ENCODE measurements at places on chromosomes 3 and 15. TPM values are rescaled to one million over a fixed set of nuclear protein-coding genes. Genes with fewer than 3 reads are reported as not detected.

DNA sequence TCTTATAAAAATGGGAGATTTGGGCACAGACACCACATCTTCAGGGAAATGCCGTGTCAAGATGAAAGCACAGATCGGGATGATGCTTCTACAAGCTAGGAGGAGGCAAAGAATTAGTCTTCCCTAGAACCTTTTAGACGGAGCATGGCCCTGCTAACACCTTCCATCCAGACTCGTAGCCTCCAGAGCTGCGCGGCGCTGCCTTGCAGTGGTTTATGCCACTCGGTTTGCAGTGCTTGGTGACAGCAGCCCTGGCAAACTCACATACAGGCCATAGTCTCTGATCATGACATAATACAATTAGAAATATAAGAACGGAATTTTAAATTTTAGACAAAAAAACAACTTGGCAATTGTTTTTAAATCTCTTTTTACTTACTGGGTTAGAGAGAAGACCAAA lies 37.1 kb upstream of the SLC41A3 start:
- DNase-seq: no peak
- H3K27me3 ChIP-seq: no peaks in the 10 kb centered on the region
- H3K27ac ChIP-seq: no peak overlapping the region
- no peaks in the 10 kb centered on the region for H3K36me3 ChIP-seq

DNA sequence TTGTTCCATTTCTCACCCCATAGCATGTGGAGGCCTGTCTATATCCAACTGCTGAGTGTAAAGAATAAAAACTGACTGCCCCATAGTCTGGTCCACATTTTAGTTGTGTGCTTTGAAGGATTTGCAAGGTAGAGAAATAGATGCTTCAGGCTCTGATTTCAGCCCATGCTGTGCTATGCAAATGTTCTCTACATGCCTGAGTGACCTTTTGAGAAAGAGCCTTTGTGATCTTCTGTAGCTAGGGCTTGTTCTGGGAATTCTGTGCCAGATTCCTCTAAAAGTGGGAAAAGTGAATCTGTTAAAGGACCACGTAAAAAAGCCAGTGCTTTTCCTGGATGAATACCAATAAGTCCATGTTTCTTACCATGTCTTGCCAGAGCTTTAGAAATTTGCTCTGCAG lies 5.2 kb downstream of the KCTD6 start:
- no peaks in the 10 kb centered on the region for H3K27me3 ChIP-seq
- H3K4me1 ChIP-seq: peaks cover 46% of the 10 kb centered on the region
- peaks cover 8% of the 10 kb centered on the region for H3K36me3 ChIP-seq
- H3K4me3 ChIP-seq: no peak overlapping the region
- peak overlapping the region; percentile 54 for H3K27ac ChIP-seq

Gene DLEC1
- 1.5 TPM for total RNA-seq

DNA sequence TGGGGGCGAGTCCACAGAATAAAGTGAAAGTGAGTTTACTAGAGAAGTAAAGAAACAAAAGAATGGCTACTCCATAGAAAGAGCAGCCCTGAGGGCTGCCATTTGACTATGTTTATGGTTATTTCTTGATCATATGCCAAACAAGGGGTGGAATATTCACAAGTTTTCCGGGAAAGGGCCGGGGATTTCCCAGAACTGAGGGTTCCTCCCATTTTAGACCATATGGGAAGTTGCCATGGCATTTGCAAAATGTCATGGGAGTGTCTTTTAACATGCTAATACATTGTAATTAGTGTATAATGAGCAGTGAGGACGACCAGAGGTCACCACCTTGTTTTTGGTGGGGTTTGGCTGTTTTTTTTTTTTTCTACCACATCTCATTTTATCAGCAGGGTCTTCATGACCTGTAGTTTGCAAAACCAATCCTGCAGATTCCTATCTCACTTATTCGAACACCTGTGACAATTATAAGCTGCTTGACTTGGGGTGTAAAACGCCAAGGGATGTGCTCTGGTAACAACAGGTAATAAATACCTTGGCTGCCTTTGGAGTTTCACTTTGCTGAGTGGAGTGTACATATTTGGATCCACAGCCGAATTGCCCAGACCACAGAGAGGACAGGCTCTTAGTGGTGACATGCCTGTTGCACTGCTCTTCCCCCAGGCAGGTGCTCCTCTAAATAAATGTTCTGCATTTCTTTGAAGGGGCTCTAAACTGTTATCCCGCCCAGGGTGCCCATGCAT lies 43.6 kb downstream of the C2CD4B start:
- no peak overlapping the region for H3K27ac ChIP-seq
- no peaks in the 10 kb centered on the region for H3K36me3 ChIP-seq
- H3K4me3 ChIP-seq: no peak overlapping the region
- H3K4me1 ChIP-seq: no peaks in the 10 kb centered on the region

Gene TTC21A
- total RNA-seq: 17.8 TPM

Gene LRRC15
- 6.7 TPM for total RNA-seq

Gene TPRG1
- total RNA-seq: 9.2 TPM

DNA sequence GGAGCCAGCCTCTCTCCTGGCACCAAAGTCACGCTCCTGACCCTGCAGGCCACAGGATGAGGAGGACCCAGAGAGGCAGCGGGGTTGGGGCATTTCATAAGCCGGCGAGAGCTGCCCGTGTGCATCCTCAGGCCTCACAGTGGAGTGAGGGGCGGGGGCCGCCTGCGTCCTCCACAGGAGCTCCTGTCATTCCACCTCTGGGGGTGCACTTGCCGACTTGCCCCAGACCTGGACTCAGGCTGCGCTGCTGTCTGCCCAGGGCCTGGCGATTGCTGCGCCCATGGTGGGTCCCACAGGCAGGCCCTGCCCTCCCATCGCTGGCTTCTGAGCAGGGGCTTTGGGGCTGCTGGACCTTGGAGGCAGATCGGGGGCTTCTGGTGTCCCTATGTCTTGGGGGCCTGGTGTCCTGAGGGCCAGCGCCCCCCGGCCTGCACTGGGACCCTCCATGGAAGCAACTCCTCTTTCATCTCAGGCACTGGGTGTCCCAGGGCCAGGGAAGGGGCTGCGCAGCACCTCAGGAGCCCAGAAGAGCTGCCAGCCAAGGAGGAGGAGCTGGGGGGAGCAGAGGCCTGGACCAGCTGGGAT lies 184.0 kb downstream of the GOLGA6L6 start:
- no peak overlapping the region for H3K27ac ChIP-seq
- no peak overlapping the region for H3K4me3 ChIP-seq
- no peaks in the 10 kb centered on the region for H3K27me3 ChIP-seq
- DNase-seq: no peak
- H3K4me1 ChIP-seq: no peaks in the 10 kb centered on the region

- no peaks in the 10 kb centered on the region for H3K36me3 ChIP-seq
- no peak overlapping the region for H3K27ac ChIP-seq
- H3K27me3 ChIP-seq: no peaks in the 10 kb centered on the region
- H3K4me1 ChIP-seq: no peaks in the 10 kb centered on the region
- no peak for DNase-seq
These were observed 493.4 kb upstream of the TGFBR2 start for GRCh38 chr3:30112902-30113484.

Gene OXTR
- 0.49 TPM for total RNA-seq

- H3K4me1 ChIP-seq: no peaks in the 10 kb centered on the region
- no peaks in the 10 kb centered on the region for H3K36me3 ChIP-seq
- no peak overlapping the region for H3K4me3 ChIP-seq
- no peak for DNase-seq
- H3K27ac ChIP-seq: no peak overlapping the region
These were observed 30.2 kb upstream of the CHMP2B start for GRCh38 chr3:87196879-87197278.

GRCh38 chr15:97692301-97693015 lies 268.0 kb upstream of the ARRDC4 start:
- no peak for DNase-seq
- no peak overlapping the region for H3K27ac ChIP-seq
- H3K27me3 ChIP-seq: no peaks in the 10 kb centered on the region
- H3K36me3 ChIP-seq: no peaks in the 10 kb centered on the region
- H3K4me3 ChIP-seq: no peak overlapping the region

GRCh38 chr15:61318301-61318700 lies 89.2 kb upstream of the RORA start:
- H3K27me3 ChIP-seq: no peaks in the 10 kb centered on the region
- H3K4me3 ChIP-seq: no peak overlapping the region
- H3K27ac ChIP-seq: no peak overlapping the region
- no peaks in the 10 kb centered on the region for H3K36me3 ChIP-seq

GRCh38 chr15:51382787-51383186 lies 41.3 kb downstream of the GLDN start:
- no peaks in the 10 kb centered on the region for H3K27me3 ChIP-seq
- no peak overlapping the region for H3K27ac ChIP-seq
- peaks cover 6% of the 10 kb centered on the region for H3K4me1 ChIP-seq
- no peak overlapping the region for H3K4me3 ChIP-seq

Gene PPM1L
- 47.2 TPM for total RNA-seq

DNA sequence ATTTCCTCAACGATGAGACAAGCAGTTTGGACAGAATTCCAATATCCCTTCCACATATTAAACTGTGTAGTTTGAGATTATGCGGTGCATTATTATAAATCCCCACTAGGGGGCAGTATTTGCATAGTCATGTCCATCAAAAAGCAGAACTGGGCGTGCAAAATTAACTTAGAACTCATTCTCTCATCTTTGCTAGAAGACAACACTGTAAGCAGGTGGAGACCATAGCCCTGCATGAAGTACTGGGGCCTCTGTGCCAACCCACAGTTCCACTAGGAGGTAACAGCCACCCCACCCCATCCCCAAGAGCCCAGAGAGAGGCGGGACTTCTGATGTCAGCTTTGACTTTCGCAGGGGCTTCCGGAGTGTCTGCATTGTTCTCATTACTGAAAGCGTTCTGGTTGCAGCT lies 106.6 kb upstream of the TMC3 start:
- no peaks in the 10 kb centered on the region for H3K27me3 ChIP-seq
- H3K4me3 ChIP-seq: no peak overlapping the region
- H3K4me1 ChIP-seq: no peaks in the 10 kb centered on the region
- no peaks in the 10 kb centered on the region for H3K36me3 ChIP-seq
- DNase-seq: no peak

DNA sequence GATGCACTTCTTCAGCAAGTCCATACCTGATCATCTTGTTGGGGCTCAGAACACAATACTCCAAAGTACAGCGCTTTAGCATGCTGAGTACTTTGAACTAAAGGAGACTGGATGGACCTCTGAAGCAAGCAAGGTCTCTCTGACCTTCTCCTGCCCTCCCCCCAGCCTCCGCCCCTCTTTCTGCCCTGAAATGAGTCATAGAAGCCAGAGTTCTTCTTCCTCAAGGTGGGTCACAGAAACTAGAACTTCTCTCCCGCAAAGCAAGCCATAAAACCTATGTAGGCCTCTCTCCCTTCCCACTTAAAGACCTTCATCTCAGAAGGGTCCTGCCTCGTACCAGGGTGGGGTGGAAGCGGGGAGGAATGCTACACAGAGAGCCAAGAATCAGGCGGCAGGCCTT lies 230.5 kb upstream of the PROK2 start:
- H3K36me3 ChIP-seq: no peaks in the 10 kb centered on the region
- no peak for DNase-seq
- no peak overlapping the region for H3K27ac ChIP-seq
- H3K4me3 ChIP-seq: no peak overlapping the region
- no peaks in the 10 kb centered on the region for H3K27me3 ChIP-seq

- no peak for DNase-seq
- H3K4me3 ChIP-seq: no peak overlapping the region
- H3K27me3 ChIP-seq: no peaks in the 10 kb centered on the region
- no peaks in the 10 kb centered on the region for H3K4me1 ChIP-seq
- no peak overlapping the region for H3K27ac ChIP-seq
- no peaks in the 10 kb centered on the region for H3K36me3 ChIP-seq
These were observed 225.7 kb downstream of the MEX3B start for GRCh38 chr15:81819924-81820635.

Gene ST8SIA2
- 4.3 TPM for total RNA-seq

DNA sequence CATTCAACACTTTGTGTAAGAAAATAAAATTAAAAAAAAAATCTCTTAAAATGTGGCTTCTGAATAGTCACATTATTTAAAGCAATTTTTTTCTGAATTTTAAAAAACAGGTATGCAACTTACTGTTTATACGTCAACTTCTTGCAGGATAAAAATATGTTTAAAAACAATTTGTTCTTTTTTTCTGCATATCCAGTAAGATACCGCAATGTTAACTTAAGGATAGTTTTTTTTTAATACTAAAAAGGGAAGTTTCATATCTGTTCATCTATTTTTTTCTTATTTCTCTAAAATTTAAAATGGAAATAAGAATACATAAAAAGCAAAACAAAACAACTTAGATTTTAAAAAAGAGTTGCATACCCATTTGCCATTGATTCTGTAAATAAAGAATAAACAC lies 27.4 kb downstream of the GOLIM4 start:
- no peaks in the 10 kb centered on the region for H3K36me3 ChIP-seq
- H3K27ac ChIP-seq: no peak overlapping the region

Gene DGKG
- 35.1 TPM for total RNA-seq

Gene ARGFX
- total RNA-seq: not detected

Gene MYO5C
- 84.0 TPM for total RNA-seq

Gene DNAH12
- total RNA-seq: 0.27 TPM

DNA sequence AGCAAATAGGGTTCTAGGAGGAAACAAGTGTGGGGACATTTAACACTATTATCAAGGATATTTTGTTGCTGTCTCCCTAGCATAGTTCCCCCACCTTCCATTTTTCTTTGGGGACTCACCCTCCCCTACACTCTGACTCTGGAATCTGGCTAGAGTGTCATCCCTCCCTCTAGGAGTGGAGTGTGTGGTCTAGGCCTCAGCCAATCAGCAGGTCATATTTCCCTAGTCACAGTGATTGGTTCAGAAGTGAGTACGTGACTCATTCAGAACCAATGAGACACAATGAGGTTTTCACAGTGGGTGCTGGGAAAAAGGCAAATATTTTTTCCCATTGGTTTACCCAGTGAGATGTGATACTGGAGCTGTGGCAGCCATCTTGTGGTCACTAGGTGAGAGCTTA lies 234.4 kb downstream of the SHQ1 start:
- H3K4me1 ChIP-seq: no peaks in the 10 kb centered on the region
- no peaks in the 10 kb centered on the region for H3K36me3 ChIP-seq
- no peak overlapping the region for H3K27ac ChIP-seq
- no peaks in the 10 kb centered on the region for H3K27me3 ChIP-seq
- no peak for DNase-seq

Gene TMC3
- 0.40 TPM for total RNA-seq

Gene KBTBD13
- not detected for total RNA-seq

DNA sequence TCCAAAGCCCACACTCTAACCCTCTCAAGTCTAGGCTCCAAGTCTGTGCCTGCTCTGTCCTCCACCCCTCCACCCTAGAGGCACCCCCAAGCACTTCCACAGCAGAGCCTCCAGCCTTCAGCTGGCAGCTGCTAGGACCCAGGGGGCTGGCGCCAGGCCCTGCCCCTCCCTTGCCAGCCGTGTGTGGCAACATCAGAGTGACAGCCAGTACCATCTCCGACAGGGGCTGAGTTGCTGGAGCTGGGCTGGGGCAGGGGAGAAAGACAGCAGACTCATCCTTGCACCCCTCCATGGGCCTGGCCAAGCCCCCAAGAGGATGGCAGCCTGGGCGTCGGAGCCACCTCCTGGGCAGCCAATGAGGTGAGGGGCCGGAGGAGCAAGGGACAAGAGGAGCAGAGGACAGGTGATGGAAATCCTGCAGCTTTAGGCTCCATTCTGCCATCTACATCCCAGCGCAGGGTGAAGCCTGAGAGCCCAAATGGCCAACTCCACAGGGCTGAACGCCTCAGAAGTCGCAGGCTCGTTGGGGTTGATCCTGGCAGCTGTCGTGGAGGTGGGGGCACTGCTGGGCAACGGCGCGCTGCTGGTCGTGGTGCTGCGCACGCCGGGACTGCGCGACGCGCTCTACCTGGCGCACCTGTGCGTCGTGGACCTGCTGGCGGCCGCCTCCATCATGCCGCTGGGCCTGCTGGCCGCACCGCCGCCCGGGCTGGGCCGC lies at the start of gene GPR62:
GPR62 (plus strand) TSS at position 207 of the 718 bp plus-strand sequence; CDS start at position 479, 272 bp downstream.
- H3K27me3 ChIP-seq: no peaks in the 10 kb centered on the region
- no peaks in the 10 kb centered on the region for H3K36me3 ChIP-seq
- DNase-seq: no peak
- H3K4me1 ChIP-seq: peaks cover 19% of the 10 kb centered on the region

All from thyroid gland (tissue), 4 donors.